ENCODE measurements at places on chromosomes 5 and 9.

- DNase-seq, result no peak
Measured at GRCh38 chr5:34978681-34979080, 49.3 kb downstream of the DNAJC21 start.

DNA sequence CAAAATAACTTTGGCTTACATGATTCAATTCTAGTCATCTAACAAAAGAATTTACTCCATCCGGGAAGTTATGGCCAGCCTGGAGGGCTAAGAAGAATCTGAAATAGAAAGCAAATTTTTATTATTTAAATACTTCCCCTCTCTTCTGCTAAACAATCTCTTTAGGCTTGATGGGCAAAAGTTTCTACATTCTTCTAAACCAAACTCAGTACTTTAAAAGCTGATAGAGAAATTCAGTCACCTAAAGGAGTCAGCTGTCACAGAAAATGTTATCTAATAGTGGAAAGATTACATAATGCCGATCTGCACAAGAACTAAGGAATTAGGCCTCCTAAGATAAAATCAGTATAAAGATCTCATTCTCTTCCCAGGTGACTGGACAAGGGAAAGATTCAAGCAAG lies 32.4 kb downstream of the GNAQ start:
- no peak for DNase-seq

GRCh38 chr5:136886608-136887007 lies 521.3 kb upstream of the TRPC7 start:
- DNase-seq, result no peak

GRCh38 chr5:137205231-137206027 lies 293.7 kb downstream of the SPOCK1 start:
- no peak for DNase-seq

- DNase-seq, result no peak
Measured at GRCh38 chr5:125189531-125189941, 443.1 kb upstream of the ZNF608 start.
